Stimulated activated CD8-positive, alpha-beta memory T cell treated with anti-CD3 and anti-CD28 coated beads, Interleukin-2, amount 100 ng/mL, for 1 hour (primary cell): ENCODE measurements at places on chromosomes 1 and 21.

- DNase-seq: no peak
Observed at GRCh38 chr1:228976316-228976715, 241.0 kb downstream of the RHOU start.

GRCh38 chr1:4933232-4933631 is 278.8 kb downstream of the AJAP1 start:
- no peak for DNase-seq

DNA sequence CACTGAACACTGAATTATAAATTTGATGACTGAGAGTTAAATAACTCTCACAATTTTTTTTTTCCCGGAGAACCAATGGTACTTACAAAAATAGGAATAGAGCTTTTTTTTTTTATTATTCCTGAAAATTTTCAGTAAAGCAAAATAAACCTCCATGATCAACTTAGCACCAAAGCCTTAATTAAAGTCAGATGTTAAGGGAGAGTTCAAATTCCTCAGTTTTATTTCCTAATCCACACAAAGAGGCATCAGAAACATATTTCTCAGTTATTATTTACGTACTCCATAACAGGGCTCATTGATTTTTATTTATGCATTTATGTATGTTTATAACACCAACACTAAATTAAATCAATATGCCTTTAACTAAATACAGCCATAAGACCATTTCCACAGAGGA is 55.5 kb downstream of the PLPPR5 start:
- no peak for DNase-seq

DNA sequence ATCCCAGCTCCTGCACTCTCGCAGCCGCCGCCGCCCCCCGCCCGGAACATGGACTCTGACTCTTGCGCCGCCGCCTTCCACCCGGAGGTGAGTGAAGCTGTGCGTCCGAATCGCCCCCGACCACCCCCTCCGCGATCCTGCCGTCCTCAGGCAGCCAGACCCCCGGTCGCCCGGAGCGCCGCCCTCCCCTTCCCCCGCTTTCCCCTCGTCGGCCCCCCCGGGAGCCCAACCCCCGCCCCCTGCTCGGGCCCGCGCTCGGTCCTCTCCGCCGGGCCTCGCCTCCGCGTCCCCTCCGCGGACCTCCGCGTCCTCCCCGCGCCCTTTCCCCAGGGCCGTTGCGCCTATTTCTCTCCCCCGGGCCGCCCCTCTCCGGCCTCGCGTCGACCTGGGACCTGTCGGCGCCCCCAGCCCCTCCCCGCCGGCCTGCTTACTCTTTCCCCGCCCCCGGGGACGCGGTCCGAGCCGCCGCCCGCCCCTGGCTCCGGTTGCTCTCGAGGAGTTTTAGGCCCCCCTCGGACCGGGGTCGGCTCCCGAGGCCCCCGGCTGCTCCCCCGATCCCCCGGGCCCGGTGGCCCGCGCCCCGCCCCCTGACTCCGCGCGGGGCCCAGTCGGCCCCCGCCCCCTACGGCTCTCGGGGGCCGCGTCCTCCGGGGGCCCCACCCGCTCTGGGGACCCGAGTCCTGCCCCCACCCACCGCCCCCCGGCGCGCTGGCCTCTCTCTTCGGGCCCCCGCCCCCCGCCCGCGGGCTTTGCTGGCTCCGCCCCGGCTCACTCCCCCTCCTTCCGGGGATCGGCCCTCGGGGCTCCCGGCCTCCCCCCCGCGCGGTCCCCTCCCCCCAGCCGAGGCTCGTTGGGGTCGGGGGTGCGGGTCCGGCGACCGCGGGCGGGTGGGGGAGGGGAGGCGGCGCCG is 743 bp downstream of the PHF13 start:
- no peak for DNase-seq

DNA sequence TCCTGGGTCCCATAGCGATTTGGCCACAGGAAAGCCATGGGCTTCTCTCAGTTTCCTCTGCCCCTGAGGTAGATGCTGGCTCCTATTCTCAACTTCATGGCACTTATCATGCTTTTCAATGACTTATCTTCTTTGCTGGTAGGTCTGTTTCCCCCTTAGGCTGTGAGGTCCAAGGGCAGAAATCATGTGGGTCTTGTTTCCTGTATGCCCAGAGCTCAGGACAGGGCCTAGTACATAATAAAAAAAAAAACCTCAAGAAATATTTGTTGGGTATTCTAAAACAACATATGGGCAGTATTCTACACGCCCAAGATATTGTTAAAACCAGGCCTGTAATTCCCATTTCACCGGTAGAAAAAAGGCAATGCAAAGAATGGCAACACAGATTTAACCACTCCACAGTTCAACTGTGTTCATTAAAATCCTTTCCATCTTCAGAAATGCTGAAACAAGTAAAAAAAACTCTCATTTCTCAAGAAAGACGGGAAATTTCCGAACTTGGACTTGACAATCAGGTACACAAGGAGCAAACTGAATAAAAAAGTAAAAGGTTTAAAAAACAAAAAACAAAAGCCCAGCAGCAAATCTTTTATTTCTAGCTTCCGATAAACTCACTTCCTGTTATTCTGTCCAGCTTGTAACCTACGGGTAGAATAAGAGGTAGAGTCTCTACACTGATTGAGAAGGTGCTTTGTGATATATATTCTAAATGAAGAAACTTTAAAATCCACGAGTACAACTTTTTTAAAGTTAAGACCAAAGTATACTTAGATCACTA is 6.3 kb upstream of the TDRD10 start:
- DNase-seq: no peak

- DNase-seq: no peak
Observed at GRCh38 chr1:46515576-46515975, 25.9 kb downstream of the DMBX1 start.

- DNase-seq: no peak
Observed at GRCh38 chr1:12572522-12572921, 45.5 kb downstream of the DHRS3 start.

GRCh38 chr1:1441002-1441888 is 5.8 kb downstream of the VWA1 start:
- peak; percentile 31 for DNase-seq

GRCh38 chr1:54557671-54558355 is 9.8 kb downstream of the ACOT11 start:
- no peak for DNase-seq

GRCh38 chr1:85465099-85465785 is at the start of gene DDAH1:
Gene DDAH1 (minus strand): TSS chr1:85465159. CDS start chr1:85465045, 114 bp downstream.
- DNase-seq: no peak

GRCh38 chr1:160081261-160081936 is at the start of gene KCNJ9:
Gene KCNJ9 (plus strand): TSS chr1:160081538. CDS start chr1:160084031, 2,493 bp downstream.
- no peak for DNase-seq

DNA sequence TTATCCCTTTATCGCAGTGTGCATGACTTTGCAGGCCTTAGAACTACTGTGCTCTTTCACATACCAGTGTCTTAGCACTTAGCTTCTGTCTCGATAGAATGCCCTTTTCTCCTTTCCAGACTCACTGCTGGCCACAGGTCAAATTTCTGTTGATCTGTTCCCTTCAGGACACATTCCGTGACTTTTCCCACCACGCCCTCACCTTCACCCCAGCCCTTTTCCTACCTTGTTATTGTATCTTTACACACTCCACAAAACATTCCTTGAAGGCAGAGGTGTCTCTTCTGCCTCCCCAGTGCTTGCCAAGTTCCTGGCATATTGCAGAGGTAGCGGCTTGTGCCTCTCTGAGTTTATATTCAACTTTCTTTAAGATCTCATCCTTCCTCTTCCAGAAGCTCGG is 3.7 kb upstream of the IGSF9 start:
- no peak for DNase-seq

- DNase-seq: no peak
Observed at GRCh38 chr1:210214573-210215409, 17.8 kb upstream of the SERTAD4 start.

DNA sequence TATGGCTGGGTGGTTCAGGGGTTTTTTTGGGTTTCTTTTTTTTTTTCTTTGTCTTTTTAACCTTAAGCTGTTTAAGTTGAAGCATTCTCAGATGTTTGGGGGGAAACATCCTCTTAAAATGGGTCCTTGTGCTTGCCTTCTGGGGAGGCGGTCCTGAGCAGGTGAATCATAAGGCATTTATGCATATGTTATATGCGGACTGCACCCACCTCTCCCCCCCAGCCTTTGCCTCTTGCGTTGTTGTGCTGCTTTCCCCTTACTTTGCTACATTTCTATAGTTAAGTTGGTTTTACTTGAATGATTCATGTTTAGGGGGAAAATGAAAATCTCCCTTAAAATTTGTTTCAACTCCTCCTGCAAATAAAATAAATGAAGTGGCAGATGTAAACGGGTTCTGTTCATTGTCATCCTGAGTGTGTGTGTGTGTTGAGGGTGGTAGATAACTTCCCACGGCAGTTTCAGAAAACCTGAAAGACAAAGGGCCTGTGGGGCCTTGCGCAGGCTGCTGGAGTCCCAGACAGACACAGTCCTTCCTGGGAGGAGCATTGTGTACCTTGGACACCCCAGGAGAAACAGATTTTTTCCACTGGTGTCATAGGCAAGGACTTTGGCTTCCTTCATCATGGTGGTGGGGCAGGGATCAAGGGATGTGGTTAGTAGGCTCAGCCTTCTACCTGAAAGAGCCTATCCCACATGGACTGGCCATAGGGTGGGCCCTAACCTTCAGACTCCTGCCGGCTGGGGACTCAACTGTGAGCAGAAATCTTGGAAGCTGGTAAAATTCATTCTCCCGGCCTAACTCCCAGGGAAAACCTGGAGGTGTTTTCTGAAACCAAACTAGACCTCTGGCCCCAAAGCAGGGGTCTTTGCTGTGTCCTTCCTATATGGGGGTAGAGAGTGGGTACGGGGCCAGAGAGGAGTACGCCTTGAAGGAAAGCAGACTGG is 926 bp upstream of the SH3D21 start:
- DNase-seq: no peak

GRCh38 chr1:159800177-159800930 is 1.8 kb upstream of the FCRL6 start:
- DNase-seq: peak; percentile 31
